IMR-90 (cell line): ENCODE measurements at places on chromosomes 4 and X. TPM values are rescaled to one million over a fixed set of nuclear protein-coding genes. Genes with fewer than 3 reads are reported as not detected.

DNA sequence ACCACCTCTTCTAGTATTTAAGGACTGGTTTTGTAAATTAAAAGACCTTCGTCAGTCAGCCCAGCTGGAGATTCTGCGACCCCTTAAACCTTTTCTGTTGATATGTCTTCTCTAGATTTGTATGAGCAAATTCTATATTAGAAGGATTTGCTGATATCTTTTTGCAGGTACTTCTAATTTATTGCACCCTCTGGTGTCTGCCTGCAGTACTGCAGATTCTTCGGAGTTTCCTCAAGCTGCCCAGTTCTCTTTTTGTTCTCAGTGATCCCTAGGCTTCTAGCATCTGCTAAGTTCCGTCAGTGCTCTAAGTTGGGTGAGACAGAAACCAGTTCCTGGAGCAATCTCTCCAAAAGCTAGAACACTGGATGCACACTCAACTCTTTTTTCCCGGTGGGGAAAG, 545.2 kb downstream of the C4orf33 start:
- H3K27ac ChIP-seq, result no peak overlapping the region
- no peaks in the 10 kb centered on the region for H3K4me1 ChIP-seq
- H3K27me3 ChIP-seq, result no peaks in the 10 kb centered on the region
- H3K4me3 ChIP-seq, result no peak overlapping the region
- no peaks in the 10 kb centered on the region for H3K36me3 ChIP-seq
- DNase-seq, result peak; percentile 22

GRCh38 chr4:110248100-110248499, 49.7 kb upstream of the ELOVL6 start:
- H3K36me3 ChIP-seq, result no peaks in the 10 kb centered on the region
- H3K27me3 ChIP-seq, result no peaks in the 10 kb centered on the region
- no peak for DNase-seq
- no peak overlapping the region for H3K27ac ChIP-seq
- H3K4me1 ChIP-seq, result peaks cover 2% of the 10 kb centered on the region; the same call in 1 of the 2 replicates

DNA sequence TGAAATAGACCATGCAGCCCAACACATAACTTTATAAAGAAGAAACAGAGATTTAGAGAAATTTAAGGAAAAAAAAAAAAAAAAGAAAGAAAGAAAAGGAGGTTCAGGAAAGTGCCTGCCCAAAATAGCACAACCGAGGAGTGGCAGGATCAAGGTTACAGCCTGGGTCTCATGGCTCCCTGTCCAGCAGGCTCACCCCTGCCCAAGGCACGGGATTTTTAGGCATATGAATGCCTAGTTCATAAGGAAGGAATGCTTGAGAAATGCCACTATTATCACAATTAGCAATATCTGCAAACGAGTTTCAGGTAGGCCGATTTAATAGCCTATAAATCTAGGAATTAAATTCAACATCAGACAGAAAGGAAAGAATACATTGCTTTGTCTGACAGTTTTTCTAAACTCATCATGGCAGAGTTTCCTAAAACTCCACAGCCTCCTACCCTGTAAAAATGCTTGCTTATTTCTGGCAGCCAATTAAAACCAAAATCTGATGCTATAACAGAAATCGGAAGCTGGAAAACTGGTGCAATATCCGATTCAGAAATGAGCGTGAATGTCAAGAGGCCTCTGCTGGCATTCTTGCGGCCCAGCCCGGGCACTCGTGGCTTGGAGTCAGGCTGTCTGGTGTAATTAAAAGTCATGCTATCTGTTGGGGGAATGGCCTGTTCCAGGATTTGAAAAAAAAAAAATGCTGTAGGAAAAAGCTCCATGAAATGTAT, 63.5 kb downstream of the GEMIN8 start:
- H3K27ac ChIP-seq, result no peak overlapping the region
- H3K27me3 ChIP-seq, result peaks cover 9% of the 10 kb centered on the region
- H3K4me1 ChIP-seq, result no peaks in the 10 kb centered on the region

- peaks cover 5% of the 10 kb centered on the region; the same call in 1 of the 2 replicates for H3K4me1 ChIP-seq
- H3K4me3 ChIP-seq, result no peak overlapping the region
- peak; percentile 87 for DNase-seq
- H3K27ac ChIP-seq, result no peak overlapping the region
- no peaks in the 10 kb centered on the region for H3K27me3 ChIP-seq
- H3K36me3 ChIP-seq, result no peaks in the 10 kb centered on the region
Observed at GRCh38 chr4:141047228-141047884, 85.9 kb downstream of the RNF150 start.

DNA sequence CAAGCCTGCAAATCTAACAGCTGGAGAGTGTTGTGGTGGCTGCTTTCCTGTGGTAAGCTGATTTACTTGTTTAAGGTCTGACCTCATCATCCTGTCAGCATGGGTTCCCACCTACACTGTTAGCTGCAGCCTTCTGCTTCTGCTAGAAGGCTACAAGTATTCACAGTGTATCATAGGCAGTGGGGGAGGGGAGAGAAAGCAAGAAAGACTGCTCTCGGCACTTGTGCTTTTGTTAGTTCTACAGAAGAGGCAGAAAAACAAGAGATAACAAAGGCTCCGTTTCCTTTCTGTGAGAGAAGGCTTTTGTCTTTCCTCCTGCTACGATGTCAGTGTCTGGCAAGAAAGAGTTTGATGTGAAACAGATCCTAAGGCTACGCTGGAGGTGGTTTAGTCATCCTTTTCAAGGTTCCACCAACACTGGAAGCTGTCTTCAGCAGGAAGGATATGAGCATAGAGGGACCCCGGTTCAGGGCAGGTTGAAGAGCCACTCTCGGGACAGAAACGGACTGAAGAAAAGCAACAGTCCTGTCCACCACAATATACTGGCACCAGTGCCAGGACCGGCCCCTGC, at the start of gene KLHL4:
Gene KLHL4, plus strand, starts transcription at position 232 of the 571 bp plus-strand sequence. Its CDS starts 92 bp downstream, at position 324.
- no peak within 1 kb of the TSS for H3K27ac ChIP-seq
- H3K4me3 ChIP-seq, result peak within 1 kb of the TSS; percentile 28; the same call in 1 of the 2 replicates
- no peaks in the 10 kb centered on the region for H3K36me3 ChIP-seq
- no peaks in the 10 kb centered on the region for H3K27me3 ChIP-seq
- H3K4me1 ChIP-seq, result no peaks in the 10 kb centered on the region

DNA sequence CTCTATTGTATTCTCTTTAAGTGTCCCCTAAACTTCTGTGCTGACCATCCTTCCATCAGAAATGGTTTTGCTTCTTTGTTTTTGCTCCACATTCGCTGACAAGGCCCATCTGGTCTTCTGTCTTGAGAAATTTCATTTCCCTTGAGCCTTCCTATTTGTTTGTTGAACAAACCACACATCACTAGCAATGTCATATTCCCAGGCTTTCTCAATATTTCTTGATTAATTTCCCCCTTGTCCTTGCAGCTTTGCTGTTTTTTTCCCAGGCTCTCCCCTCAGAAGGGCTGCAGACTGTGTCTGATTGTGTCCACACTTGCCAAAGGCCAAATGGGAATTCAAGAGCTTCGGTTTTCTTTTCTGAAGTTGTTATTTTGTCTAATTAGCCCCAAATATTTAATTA, 158.9 kb downstream of the MID1IP1 start:
- no peaks in the 10 kb centered on the region for H3K36me3 ChIP-seq
- no peak overlapping the region for H3K27ac ChIP-seq
- H3K27me3 ChIP-seq, result no peaks in the 10 kb centered on the region
- no peak overlapping the region for H3K4me3 ChIP-seq

DNA sequence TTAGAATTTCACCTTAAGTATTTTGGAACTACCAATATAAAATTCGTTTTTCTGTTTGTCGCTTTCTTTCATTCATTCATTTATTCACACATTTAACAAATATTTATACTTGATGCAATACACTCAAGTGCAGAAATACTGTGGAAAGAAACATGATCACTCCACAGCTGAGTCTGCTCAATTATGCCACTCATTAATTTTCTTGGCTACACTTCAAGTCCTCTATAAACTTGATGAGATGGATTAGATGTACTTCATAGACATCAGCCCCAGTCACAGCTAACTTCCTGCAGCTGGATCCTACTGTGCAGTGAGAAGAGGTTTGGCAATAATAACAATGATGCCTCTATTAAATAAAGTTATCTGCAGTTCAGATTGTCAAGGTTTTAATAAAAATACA, 208.1 kb downstream of the PDGFC start:
- no peaks in the 10 kb centered on the region for H3K27me3 ChIP-seq
- H3K4me3 ChIP-seq, result no peak overlapping the region
- no peak overlapping the region for H3K27ac ChIP-seq
- peaks cover 4% of the 10 kb centered on the region for H3K4me1 ChIP-seq
- H3K36me3 ChIP-seq, result peaks cover 3% of the 10 kb centered on the region

GRCh38 chrX:14363728-14364127, 165.6 kb upstream of the GLRA2 start:
- H3K27ac ChIP-seq, result no peak overlapping the region
- no peak for DNase-seq
- no peaks in the 10 kb centered on the region for H3K27me3 ChIP-seq
- no peak overlapping the region for H3K4me3 ChIP-seq
- no peaks in the 10 kb centered on the region for H3K36me3 ChIP-seq
- H3K4me1 ChIP-seq, result no peaks in the 10 kb centered on the region

- H3K27ac ChIP-seq, result no peak overlapping the region
- DNase-seq, result no peak
- H3K27me3 ChIP-seq, result no peaks in the 10 kb centered on the region
- peaks cover 24% of the 10 kb centered on the region for H3K36me3 ChIP-seq
Observed at GRCh38 chr4:2723751-2724150, 32.4 kb downstream of the TNIP2 start.

GRCh38 chrX:116290359-116290758, 119.8 kb downstream of the AGTR2 start:
- no peaks in the 10 kb centered on the region for H3K4me1 ChIP-seq
- no peak for DNase-seq
- H3K27ac ChIP-seq, result no peak overlapping the region
- H3K36me3 ChIP-seq, result no peaks in the 10 kb centered on the region

GRCh38 chr4:176575141-176575730, 217.5 kb downstream of the VEGFC start:
- H3K27me3 ChIP-seq, result peaks cover 3% of the 10 kb centered on the region; the same call in 1 of the 2 replicates
- H3K36me3 ChIP-seq, result no peaks in the 10 kb centered on the region
- H3K4me3 ChIP-seq, result no peak overlapping the region
- H3K27ac ChIP-seq, result no peak overlapping the region; the same call in 1 of the 2 replicates
- no peaks in the 10 kb centered on the region for H3K4me1 ChIP-seq
- peak; percentile 28 for DNase-seq

DNA sequence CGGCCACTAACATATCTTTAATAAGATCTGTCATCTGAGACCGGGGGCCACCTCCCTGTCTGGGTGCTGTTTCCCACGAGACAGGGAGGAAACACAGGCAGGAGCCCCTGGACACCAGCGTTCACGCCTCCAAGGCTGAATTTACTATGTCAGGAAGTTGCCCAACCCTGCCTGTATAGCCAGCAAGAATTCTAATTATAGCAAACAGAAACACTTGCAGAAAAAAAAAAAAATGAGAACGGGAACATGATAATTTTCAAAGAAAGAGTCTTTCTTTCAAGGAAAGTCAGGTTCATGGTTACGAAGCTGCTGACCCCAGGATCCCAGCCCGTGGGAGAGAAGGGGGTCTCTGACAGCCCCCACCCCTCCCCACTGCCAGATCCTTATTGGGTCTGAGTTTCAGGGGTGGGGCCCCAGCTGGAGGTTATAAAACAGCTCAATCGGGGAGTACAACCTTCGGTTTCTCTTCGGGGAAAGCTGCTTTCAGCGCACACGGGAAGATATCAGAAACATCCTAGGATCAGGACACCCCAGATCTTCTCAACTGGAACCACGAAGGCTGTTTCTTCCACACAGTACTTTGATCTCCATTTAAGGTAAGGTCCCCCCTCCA, at the start of gene IL3RA:
Gene IL3RA, plus strand, starts transcription at position 455 of the 613 bp plus-strand sequence. CDS start 4,981 bp downstream, outside the sequence.
- DNase-seq, result no peak
- H3K4me1 ChIP-seq, result no peaks in the 10 kb centered on the region
- no peaks in the 10 kb centered on the region for H3K27me3 ChIP-seq
- H3K36me3 ChIP-seq, result no peaks in the 10 kb centered on the region
- H3K27ac ChIP-seq, result no peak within 1 kb of the TSS

DNA sequence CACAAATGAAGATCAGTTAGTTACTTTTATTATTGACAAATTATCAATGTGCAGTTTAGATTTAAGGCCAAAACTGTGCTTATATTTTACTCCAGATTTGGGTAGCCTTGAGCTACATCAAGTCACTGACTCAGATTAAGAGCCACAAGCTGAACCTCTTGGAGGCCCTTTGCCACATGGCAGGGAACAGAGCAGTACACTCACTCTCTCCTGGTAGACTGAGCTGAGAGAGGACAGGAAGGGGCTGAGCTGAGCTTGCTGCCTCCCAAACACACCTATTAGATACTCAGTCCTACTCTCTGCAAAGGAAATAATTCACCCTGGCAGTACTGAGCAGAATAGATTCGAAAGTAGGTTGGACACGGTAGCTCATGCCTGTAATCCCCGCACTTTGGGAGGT, 7.8 kb downstream of the STAP1 start:
- H3K4me3 ChIP-seq, result no peak overlapping the region
- no peaks in the 10 kb centered on the region for H3K27me3 ChIP-seq
- H3K4me1 ChIP-seq, result no peaks in the 10 kb centered on the region
- H3K36me3 ChIP-seq, result no peaks in the 10 kb centered on the region

DNA sequence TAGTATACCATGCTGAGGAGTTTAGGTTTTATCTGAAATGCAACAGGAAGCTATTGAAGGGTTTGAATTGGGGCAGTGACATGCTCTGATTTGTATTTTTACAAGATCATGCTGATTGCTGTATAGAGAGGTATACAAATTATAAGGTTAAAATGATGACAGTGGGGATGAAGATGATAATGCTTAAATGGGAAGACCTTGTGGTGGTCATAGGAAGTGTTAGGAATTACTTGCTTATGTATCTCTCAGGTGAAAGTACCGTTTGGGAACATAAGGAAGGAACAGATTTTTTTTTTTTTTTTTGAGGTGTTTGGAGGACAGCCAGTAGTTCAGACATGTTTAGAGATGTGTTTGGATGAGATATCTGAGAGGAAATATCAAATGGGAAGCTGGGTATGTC, 5.0 kb downstream of the BMP2K start:
- no peak overlapping the region for H3K27ac ChIP-seq
- 0 out of 2 replicates have a peak, but pooled peaks cover 2% of the 10 kb centered on the region for H3K36me3 ChIP-seq
- no peak for DNase-seq
- H3K27me3 ChIP-seq, result no peaks in the 10 kb centered on the region

GRCh38 chrX:137052643-137053235, 18.9 kb upstream of the GPR101 start:
- no peak overlapping the region for H3K27ac ChIP-seq
- no peaks in the 10 kb centered on the region for H3K4me1 ChIP-seq
- no peak for DNase-seq
- peak overlapping the region; percentile 35; the same call in 1 of the 2 replicates for H3K4me3 ChIP-seq
- peaks cover 6% of the 10 kb centered on the region for H3K27me3 ChIP-seq

GRCh38 chr4:52203351-52203750, 152.2 kb downstream of the SPATA18 start:
- H3K4me3 ChIP-seq, result no peak overlapping the region
- H3K36me3 ChIP-seq, result no peaks in the 10 kb centered on the region
- no peaks in the 10 kb centered on the region for H3K4me1 ChIP-seq
- DNase-seq, result no peak
- no peaks in the 10 kb centered on the region for H3K27me3 ChIP-seq

- DNase-seq, result no peak
- no peak overlapping the region for H3K27ac ChIP-seq
- no peaks in the 10 kb centered on the region for H3K27me3 ChIP-seq
- no peak overlapping the region for H3K4me3 ChIP-seq
- H3K4me1 ChIP-seq, result peaks cover 11% of the 10 kb centered on the region
Observed at GRCh38 chr4:150318971-150319370, 240.7 kb downstream of the DCLK2 start.

The SMIM31 gene
- total RNA-seq, result not detected in 2 replicates

The JCHAIN gene
- 0.72 and 0.83 TPM in 2 replicates for total RNA-seq

The UGT2A1 gene
- not detected in 2 replicates for total RNA-seq

The GRIA3 gene
- total RNA-seq, result not detected in 2 replicates

The SPON2 gene
- total RNA-seq, result 21.1 and 21.7 TPM in 2 replicates

The ZMAT1 gene
- total RNA-seq, result not detected in 2 replicates

The SSX4 gene
- not detected in 2 replicates for total RNA-seq

The USP17L17 gene
- not detected in 2 replicates for total RNA-seq

The PAGE2 gene
- not detected in 2 replicates for total RNA-seq

The PLAC1 gene
- 0.28 and 0.36 TPM in 2 replicates for total RNA-seq

The ATP1B4 gene
- total RNA-seq, result not detected in 2 replicates

The ITGB1BP2 gene
- 1.7 and 3.0 TPM in 2 replicates for total RNA-seq

The GLOD5 gene
- total RNA-seq, result not detected in 2 replicates

The TMEM156 gene
- 0.54 and 0.83 TPM in 2 replicates for total RNA-seq

The PHEX gene
- total RNA-seq, result 0.18 and 0.28 TPM in 2 replicates

The PDE6B gene
- total RNA-seq, result under 0.01 TPM in 1 of 2 replicates, not detected in the other
